Aorta (tissue), 5 donors: ENCODE measurements at places on chromosomes 2 and 18. TPM values are rescaled to one million over a fixed set of nuclear protein-coding genes. Genes with fewer than 3 reads are reported as not detected.

DNA sequence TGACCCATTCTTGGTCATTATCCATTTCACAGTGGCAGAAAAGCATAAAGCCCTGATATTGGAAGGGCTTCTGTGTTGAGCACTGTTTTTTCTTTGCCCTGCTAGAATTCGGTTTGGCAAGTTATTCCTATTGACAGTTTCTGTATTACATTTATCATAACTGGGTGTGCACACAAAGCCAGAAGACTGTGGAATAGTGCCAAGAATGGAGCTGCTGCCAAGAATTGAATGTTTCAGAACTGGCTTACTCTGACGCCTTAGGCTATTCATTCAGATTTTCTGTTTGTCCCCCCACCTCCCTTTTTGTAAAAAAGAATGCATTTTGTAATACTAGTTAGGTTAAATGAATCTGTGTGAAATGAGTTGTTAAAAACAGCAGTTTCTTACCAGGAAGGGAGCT, 12.7 kb downstream of the KDM3A start:
- DNase-seq: no peak

DNA sequence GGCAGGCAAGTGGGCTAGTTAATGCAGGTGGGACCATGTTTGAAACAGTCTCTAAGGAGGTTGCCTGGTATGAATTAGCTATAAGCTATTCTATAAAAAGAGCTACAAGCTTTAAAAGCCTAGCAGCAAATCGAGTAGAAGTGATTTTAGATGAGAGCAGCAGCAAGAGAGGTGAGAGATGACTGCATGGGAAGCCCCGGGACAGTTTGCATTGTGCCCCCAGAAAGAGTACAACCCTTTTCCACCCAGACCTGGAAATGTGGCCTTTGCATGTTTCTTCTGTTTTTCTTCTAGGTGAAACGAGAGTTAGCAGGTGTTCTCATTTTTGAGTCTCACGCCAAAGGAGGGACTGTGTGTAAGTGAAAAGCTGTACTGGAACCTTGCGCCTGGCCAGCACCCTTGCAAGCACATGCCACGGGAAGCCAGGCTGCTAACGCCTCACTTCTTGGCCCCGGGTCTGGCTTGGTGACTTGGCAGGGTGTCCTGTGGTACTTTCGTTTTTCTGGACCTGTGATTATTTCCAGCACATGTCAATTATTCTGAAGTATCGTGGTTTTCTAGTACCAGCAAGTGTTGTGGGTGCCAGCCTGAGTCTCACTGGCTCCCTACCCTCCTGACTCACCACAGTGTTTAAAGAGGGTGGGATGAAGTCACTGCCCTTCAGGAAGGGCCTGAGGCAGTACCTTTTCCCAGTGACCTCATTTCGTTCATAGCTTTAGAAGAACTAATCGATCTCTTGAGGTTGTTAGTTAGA, 90.3 kb upstream of the MAP3K20 start:
- DNase-seq: peak; percentile 78

DNA sequence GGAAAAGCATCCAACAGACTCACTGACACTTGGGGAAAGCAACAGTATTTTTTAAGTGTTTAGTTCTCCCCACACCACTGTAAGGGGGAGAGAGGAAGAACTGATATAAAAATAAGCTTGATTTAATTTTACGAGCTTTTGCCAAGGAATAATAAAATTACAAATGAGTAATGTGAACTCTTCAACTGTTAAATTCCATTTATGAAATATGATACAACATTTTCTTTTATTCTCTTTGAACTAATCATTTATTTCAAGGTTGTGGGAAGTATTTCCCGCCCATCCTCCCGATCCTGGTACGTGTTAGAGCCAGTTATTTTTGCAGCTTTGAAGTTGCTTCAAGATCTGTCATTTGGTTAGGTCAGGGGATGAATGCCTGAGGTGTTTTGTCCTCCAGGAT, 35.2 kb downstream of the WDPCP start:
- no peak for DNase-seq

DNA sequence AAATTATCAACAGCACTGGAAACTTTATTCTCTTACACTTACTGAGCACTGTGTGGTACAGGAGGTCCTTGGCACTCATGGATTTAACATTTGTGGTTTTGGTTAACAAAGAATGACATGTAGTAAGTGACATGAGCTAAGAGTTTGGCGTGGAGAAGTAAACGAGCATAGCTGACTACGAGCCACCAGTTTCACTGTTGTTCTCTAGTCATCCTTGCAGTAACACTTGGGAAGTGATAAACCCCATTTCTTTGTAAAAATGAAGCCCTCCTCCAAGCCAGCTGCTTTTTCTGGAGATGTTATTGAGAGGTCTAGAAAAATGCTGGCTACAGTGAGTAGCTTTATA, 32.7 kb downstream of the QPCT start:
- DNase-seq: no peak

- no peak for DNase-seq
These were observed 344.6 kb upstream of the CHAC2 start for GRCh38 chr2:53422979-53423378.

DNA sequence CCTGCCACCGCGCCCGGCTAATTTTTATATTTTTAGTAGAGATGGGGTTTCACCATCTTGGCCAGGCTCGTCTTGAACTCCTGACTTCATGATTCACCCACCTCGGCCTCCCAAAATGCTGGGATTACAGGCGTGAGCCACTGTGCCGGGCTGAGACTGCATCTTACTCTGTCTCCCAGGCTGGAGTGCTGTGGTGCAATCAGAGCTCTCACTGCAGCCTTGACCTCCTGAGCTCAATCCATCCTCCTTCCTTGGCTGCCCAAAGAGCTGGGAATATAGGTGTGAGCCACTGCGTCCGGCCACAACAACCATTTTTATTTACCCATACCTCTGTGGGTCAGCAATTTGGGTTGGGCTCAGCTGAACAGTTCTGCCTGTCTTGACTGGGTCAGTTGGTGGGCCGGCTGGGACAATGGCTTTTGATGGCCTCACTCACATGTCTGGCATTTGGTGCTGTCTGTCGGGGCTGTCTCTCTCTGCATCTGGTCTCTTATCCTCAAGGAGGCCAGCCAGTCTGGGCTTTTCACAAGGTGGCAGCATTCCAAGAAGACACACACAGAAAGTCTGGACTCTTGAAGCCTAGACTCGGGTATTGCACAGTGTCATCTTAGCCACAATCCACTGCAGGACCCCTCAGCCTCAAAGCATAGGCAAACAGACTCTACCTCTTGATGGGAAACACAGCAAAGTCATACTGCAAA, 116.8 kb upstream of the GATA6 start:
- no peak for DNase-seq

The ATOH8 gene
- 56.7 TPM for total RNA-seq

The UGT1A9 gene
- total RNA-seq: not detected

DNA sequence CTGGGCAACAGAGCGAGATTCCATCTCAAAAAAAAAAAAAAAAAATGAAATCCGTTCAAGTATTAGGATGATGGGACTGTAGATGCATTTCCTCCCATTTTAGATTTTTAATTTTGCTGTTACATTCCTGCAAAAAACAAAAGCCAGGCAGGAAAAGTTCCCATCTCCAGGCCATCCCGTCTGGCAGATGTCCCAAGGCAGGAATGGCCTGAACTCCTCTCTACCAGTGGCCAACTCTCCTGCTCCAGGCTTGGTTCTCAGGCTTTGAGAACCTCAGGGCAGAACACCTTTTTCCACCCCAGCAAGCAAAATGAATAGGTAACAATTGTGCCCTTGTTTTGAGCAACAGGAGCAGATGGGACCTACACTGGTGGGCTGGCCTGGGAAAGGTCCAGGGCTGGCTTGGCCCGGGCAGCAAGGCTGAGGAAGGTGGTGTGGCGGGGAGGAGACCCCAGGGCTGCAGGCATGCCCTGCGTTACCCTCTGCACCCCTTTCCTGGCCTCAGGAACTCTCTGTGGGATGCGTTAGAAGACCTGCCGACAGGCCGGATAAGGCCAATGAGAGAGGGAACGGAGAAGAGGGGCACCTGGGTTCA, 86.0 kb downstream of the FAM210A start:
- no peak for DNase-seq

DNA sequence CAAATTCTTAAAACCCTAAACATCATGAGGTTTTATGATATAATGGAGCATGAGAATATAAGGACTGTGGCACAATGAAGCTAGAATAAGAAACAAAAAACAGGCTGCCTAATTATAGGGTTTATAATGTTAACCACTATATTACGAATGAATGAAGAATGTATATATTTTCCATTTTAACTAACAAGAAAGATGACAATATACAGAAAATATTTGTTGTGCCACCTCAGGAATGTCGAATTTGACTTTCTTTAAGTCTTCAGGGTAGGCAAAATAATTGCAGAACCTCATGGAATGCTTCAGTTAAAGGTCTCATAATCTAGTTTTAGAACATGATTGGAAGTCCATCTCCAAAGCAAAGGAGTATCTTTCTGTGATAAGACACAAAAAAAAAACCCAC, 282.9 kb upstream of the SLC8A1 start:
- no peak for DNase-seq

The UGT1A10 gene
- total RNA-seq: not detected
